ENCODE measurements at places on chromosomes 16 and 17.

DNA sequence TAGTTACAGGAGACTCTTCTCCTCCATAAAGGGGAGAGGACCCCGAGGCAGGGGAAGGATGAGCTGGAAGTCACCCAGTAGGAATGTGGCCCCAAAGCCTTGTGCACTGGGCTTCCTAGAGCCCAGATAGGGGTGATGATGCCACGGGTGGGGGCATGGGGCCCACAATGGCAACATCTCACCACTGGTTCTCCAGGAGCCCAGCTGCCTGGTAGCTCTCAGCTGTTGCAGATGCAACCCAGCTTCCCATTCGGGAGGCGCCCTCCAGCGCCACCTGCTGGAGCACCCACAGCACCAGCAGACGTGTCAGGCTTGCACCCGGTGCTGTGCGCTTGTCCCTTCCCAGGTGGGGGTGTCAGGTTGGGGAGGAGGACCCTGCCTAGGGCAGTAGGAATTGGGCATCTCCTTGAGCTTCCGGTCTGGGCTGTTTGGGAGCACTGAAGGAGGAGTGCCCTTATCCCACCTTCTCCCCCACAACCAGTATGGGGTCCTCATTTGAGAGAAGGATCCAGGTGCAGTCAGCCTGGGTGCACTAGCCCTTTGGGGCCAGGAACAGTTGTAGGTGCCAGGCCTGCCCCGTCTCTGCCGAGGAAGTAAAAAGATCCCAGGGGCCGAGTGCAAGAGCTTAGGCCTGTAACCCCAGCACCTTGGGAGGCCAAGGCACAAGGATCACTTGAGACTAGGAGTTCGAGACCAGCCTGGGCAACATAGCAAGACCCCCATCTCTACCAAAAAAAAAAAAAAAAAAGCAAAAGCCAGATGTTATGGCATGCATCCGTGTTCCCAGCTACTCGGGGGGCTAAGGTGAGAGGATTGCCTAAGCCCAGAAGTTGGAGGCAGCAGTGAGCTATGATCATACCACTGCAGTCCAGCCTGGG lies 14.4 kb downstream of the CDIPT start:
- DNase-seq: no peak

- DNase-seq: no peak
These were observed 29.9 kb downstream of the HS3ST2 start for GRCh38 chr16:22843856-22844255.

GRCh38 chr17:5050278-5050677 lies 15.1 kb upstream of the SLC52A1 start:
- no peak for DNase-seq

- no peak for DNase-seq
These were observed 369.5 kb downstream of the SEC14L1 start for GRCh38 chr17:77510133-77510796.

DNA sequence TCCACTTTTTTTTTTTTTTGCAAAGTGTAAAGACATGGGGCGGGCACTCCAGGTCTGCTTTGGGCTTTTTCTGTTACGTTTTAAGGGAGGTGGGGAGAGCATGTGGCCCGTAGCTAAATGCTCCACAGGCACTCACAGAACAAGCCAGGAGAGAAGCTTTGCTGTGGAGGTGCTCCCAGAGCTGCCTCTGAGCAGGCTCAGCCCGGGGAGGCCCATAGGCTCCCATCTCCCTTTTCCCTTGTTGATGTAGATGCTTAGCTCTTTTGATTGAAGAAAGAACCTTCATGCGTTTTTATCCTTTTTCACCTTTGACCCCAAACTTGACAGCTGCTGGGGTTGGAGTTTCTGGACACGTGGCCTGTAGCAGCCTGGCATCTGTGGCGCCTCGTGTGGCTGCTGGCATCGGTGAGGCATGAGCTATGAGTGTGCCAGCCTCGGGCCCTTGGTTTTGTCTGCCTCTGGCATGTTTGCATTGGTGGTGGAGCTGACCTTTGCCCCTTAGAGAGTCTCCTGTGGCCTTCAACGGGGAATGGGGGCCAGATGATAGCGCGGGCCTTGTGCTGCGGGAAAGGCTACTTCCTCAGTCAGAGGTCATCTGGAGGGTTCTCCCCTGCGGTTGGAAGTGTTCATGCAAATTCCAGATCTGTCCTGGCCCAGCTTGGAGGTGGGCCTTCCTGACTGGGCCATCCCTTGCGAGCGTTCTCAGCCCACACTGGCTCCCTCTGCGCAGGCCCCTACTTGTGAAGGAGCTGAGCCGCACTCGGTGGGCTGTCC lies 20.0 kb upstream of the IL17C start:
- no peak for DNase-seq

DNA sequence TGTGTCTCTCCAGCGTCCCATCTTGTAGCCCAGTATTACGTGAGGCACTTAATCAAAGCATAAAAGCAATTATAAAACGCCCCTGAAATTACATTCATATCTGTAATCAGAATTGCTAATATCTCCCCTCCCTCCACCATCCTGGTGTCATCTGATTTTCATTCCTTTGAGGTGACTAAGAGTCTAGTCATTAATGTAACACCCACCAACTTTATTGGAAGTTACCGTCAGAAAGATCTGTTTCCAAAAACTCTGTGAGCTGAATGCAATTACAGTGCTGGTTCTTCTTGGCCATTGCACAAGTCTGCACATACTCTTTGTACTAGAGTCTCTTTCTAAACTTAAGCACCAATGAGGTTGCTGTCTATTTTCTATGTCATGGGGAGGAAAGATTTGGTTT lies 12.5 kb upstream of the MAF start:
- no peak for DNase-seq

- no peak for DNase-seq
These were observed 1.4 kb upstream of the SLX4 start for GRCh38 chr16:3612510-3613466.

DNA sequence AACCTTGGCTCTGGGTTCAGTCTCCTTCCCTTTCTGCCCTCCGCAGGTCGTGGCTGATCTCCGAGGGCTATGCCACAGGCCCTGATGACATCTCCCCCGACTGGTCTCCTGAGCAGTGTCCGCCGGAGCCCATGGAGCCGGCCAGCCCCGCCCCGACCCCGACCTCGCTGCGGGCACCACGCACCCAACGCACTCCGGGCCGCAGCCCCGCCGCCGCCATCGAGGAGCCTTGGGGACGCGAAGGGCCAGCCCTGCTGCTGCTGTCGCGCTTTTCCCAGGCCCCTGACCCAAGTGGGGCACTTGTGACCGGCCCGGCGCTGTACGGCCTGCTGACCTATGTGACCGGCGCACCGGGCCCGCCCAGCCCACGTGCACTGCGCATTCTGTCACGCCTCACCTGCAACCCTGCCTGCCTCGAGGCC lies 5.1 kb downstream of the ARMC5 start:
- no peak for DNase-seq

DNA sequence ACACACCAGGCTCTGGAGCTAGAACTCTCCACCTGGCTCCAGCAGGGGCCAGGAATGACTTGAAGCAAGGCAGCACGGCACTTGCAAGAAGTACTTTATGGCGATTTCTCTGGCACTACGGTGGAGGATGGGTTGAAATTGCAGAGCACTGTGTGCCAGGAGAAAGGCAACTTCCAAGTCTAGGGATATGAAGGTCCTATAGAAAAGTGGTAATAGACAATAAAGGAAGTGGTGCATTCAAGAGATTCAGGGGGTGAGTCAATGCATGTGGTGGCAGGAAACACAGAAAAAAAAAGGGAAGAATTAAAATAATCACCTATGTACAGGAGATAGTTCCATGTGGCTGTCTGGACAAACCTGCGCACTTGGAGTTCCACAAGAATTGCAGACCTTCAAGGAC lies 240.3 kb upstream of the DYNLRB2 start:
- no peak for DNase-seq

GRCh38 chr16:66908762-66909559 lies 9.7 kb downstream of the CDH16 start:
- DNase-seq: no peak

- no peak for DNase-seq
These were observed 24.2 kb downstream of the TOM1L2 start for GRCh38 chr17:17947966-17948365.

GRCh38 chr17:27504188-27504995 lies 48.1 kb downstream of the KSR1 start:
- DNase-seq: no peak

DNA sequence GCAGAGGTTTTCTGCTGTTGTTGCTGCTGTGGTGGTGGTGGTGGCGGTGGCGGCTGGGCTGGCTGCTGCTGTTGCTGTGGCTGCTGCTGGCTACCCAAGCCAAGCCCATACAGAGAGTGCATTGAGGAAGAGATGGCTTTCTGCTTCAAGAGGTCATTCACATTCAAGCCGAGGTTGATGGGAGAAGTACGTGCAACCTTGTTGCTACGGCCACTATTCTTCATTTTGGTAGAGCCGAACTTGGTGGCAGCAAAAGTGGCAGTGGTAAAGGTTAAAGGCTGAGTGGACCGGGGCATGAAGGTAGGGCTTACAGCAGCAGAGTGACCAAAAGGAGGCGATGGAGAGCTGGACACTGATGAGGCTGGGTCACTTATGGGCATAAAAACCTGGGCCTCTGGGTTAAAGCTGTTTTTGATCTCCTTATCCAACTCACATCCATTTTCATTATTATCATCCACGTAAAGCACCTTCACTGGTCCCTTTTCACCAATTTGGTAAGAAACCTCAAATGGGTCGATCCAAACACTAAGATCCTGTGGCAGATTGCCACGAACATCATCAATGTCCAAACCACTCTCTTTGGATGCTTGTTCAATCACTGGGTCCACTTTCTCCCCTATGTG lies 2.8 kb downstream of the TOB1 start:
- peak; percentile 41 for DNase-seq

DNA sequence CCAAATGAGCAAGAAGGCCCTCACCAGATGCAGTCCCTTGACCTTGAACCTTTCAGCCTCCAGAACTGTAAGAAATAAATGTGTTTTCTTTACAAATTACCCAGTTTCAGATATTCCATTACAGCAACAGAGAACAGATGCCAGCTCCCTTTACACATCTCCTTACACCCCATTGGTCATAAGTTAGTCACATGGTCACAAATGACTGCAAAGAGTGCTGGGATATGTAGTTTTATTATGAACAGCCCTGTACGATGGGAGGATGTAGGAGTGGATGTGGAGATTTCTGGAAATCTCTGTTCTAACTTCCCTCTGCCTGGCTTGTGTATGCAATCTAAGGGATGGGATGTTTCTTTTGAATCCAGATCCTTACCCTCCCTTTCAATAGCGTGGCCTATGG lies 13.3 kb upstream of the RPL38 start:
- peak; percentile 2 for DNase-seq

GRCh38 chr16:53837426-53837825 lies 133.5 kb downstream of the FTO start:
- no peak for DNase-seq

- no peak for DNase-seq
These were observed 16.1 kb downstream of the PARN start for GRCh38 chr16:14613991-14614390.

- DNase-seq: no peak
These were observed 196.7 kb upstream of the GSE1 start for GRCh38 chr16:85416228-85417109.

DNA sequence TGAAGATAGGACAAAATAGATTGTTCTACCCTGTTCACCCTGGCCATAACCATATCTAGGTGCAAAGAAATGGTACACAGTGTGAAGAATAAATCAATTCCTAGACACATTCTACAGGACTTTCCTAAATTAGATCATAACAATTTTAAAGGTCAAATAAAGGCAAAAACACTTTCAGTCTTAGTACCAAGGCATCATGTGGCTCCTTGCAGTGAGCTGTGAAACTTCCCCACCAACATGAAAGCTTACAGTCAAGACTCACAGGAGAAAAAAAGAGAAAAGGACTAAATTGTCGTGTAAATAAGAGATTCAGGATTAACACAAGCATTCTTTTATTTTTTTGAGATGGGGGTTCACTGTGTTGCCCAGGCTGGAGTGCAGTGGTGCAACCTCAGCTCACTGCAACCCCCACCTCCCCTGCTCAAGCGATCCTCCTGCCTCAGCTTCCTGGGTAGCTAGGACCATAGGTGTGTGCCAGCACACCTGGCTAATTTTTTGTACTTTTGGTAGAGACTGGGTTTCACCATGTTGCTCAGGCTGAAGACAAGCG lies 14.2 kb downstream of the NSMCE1 start:
- no peak for DNase-seq

DNA sequence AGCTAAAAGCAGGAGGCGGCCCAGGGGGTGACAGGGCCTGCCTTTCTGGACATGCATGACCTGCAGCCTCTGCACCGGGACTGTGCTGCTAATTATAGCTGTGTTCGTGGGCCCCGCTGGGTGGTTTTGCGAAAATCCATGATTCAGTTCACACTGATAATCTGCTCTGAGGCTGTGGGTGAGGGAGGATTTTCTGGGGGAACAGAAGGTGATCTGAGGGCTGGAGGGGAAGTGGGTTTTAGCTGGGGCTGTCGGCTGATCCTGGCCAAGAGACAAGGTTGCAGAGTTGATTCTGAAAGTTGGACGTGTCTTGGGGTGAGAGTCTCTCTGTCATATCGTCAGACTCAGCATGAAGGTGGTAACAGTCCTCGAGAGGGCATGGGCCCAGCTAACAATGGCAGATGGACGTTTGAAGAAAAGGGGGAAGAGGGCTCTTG lies 187.5 kb upstream of the ZNF469 start:
- no peak for DNase-seq

GRCh38 chr16:8845699-8846298 lies 23.0 kb downstream of the CARHSP1 start:
- no peak for DNase-seq

GRCh38 chr17:79039171-79039570 lies 15.2 kb downstream of the C1QTNF1 start:
- DNase-seq: no peak

DNA sequence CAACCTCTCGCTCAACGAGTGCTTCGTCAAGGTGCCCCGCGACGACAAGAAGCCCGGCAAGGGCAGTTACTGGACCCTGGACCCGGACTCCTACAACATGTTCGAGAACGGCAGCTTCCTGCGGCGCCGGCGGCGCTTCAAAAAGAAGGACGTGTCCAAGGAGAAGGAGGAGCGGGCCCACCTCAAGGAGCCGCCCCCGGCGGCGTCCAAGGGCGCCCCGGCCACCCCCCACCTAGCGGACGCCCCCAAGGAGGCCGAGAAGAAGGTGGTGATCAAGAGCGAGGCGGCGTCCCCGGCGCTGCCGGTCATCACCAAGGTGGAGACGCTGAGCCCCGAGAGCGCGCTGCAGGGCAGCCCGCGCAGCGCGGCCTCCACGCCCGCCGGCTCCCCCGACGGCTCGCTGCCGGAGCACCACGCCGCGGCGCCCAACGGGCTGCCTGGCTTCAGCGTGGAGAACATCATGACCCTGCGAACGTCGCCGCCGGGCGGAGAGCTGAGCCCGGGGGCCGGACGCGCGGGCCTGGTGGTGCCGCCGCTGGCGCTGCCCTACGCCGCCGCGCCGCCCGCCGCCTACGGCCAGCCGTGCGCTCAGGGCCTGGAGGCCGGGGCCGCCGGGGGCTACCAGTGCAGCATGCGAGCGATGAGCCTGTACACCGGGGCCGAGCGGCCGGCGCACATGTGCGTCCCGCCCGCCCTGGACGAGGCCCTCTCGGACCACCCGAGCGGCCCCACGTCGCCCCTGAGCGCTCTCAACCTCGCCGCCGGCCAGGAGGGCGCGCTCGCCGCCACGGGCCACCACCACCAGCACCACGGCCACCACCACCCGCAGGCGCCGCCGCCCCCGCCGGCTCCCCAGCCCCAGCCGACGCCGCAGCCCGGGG lies 1.3 kb downstream of the FOXC2 start:
- no peak for DNase-seq
